ENCODE measurements at places on chromosomes 16 and 17. TPM values are rescaled to one million over a fixed set of nuclear protein-coding genes. Genes with fewer than 3 reads are reported as not detected.

TBC1D3H gene
- total RNA-seq: not detected

LGALS9 gene
- 0.60 TPM for total RNA-seq

SLC16A11 gene
- total RNA-seq: 0.16 TPM

FLII gene
- 445 TPM for total RNA-seq

CTRB1 gene
- total RNA-seq: not detected

KRTAP3-2 gene
- not detected for total RNA-seq

SLC6A4 gene
- under 0.01 TPM for total RNA-seq

RAC3 gene
- 5.4 TPM for total RNA-seq

ZNF688 gene
- 5.8 TPM for total RNA-seq

TP53TG3B gene
- not detected for total RNA-seq

FBXW10 gene
- under 0.01 TPM for total RNA-seq

GINS2 gene
- 0.77 TPM for total RNA-seq

EVPLL gene
- not detected for total RNA-seq

CES3 gene
- total RNA-seq: 0.17 TPM

ATXN7L3 gene
- 23.5 TPM for total RNA-seq

PRSS8 gene
- total RNA-seq: 0.09 TPM

KRTAP17-1 gene
- total RNA-seq: not detected
